Colonic mucosa (tissue), 4 donors: ENCODE measurements at places on chromosomes 2 and 18. TPM values are rescaled to one million over a fixed set of nuclear protein-coding genes. Genes with fewer than 3 reads are reported as not detected.

- no peaks in the 10 kb centered on the region for H3K4me1 ChIP-seq
- no peak overlapping the region for H3K27ac ChIP-seq
- H3K27me3 ChIP-seq: no peaks in the 10 kb centered on the region
- no peak for DNase-seq
- no peak overlapping the region for H3K4me3 ChIP-seq
Observed at GRCh38 chr2:21303876-21304275, 180.1 kb downstream of the TDRD15 start.

DNA sequence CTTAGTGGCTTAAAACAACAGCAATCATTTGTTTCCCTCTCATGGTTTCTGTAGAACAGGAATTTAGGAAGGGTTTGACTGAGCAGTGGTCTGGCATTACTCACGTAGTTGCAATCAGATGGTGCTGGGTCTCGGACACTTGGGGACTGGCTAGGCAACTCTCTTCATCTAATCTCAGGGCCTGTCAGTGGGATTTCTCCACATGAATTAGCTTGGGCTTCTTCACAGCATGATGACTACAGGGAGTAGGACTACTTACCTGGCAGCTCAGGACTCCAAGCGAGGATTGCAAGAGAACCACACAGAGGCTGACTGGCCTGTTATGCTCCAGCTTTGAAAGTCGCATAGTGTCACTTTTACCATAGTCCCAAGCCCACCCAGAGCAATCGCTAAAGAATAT lies 125.1 kb downstream of the TTC27 start:
- no peak for DNase-seq
- H3K4me1 ChIP-seq: no peaks in the 10 kb centered on the region
- H3K4me3 ChIP-seq: no peak overlapping the region
- H3K36me3 ChIP-seq: no peaks in the 10 kb centered on the region
- no peak overlapping the region for H3K27ac ChIP-seq

GRCh38 chr2:63189026-63189425 lies 138.4 kb downstream of the OTX1 start:
- DNase-seq: peak; percentile 27
- H3K27me3 ChIP-seq: no peaks in the 10 kb centered on the region
- H3K27ac ChIP-seq: no peak overlapping the region
- H3K36me3 ChIP-seq: no peaks in the 10 kb centered on the region
- H3K4me3 ChIP-seq: no peak overlapping the region
- no peaks in the 10 kb centered on the region for H3K4me1 ChIP-seq

- peaks cover 12% of the 10 kb centered on the region for H3K27me3 ChIP-seq
- no peaks in the 10 kb centered on the region for H3K4me1 ChIP-seq
- no peak overlapping the region for H3K4me3 ChIP-seq
- H3K27ac ChIP-seq: no peak overlapping the region
- no peak for DNase-seq
Observed at GRCh38 chr18:79789091-79789891, 8.4 kb upstream of the KCNG2 start.

DNA sequence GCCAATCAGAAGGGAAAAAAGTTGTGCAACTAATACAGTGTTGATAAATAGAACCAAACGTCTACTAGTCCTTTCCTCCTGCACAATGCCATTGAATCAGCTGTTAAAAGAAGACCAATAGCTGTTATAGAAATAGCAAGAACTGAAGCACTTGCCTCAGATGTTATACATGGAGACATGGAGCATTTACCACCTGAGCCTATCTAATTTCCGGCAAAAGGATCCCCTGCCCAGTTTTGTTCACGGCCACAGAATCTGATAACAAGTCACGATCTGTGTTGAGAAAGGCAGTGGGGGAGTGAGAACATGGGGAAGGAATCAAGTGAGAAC lies 285.4 kb downstream of the ZEB2 start:
- DNase-seq: no peak
- H3K36me3 ChIP-seq: no peaks in the 10 kb centered on the region
- H3K27ac ChIP-seq: no peak overlapping the region
- no peaks in the 10 kb centered on the region for H3K4me1 ChIP-seq
- H3K27me3 ChIP-seq: no peaks in the 10 kb centered on the region

DNA sequence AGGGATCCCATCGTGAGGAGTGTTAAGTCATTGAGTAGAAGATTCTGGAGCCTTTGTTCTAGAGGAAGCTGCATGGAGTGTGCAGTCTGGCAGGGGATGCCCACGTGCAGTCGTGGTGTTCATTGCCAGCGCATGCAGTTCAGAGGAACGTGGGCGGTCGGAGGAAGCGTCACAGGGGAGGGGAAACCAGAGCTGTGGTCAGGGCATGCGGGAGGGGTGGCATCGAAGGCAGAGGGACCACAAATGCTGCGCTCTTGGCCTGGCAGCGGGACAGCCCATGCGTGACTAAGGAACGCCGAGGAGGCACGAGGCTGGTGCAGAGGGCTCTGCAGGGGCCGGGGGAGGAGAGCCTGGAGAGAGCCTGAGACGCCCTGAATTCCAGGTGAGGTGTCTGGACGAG lies 141.1 kb downstream of the KLHL29 start:
- H3K4me3 ChIP-seq: no peak overlapping the region
- H3K27me3 ChIP-seq: no peaks in the 10 kb centered on the region
- DNase-seq: no peak
- no peak overlapping the region for H3K27ac ChIP-seq
- H3K36me3 ChIP-seq: no peaks in the 10 kb centered on the region

GRCh38 chr2:85785871-85786270 lies 32.1 kb downstream of the ATOH8 start:
- DNase-seq: no peak
- no peak overlapping the region for H3K27ac ChIP-seq
- no peaks in the 10 kb centered on the region for H3K27me3 ChIP-seq
- no peaks in the 10 kb centered on the region for H3K4me1 ChIP-seq

GRCh38 chr2:188269004-188269403 lies 22.7 kb upstream of the GULP1 start:
- H3K36me3 ChIP-seq: no peaks in the 10 kb centered on the region
- H3K27me3 ChIP-seq: no peaks in the 10 kb centered on the region
- H3K4me3 ChIP-seq: no peak overlapping the region
- H3K27ac ChIP-seq: no peak overlapping the region
- no peak for DNase-seq

- no peak for DNase-seq
- no peaks in the 10 kb centered on the region for H3K4me1 ChIP-seq
- H3K27ac ChIP-seq: no peak overlapping the region
- H3K36me3 ChIP-seq: no peaks in the 10 kb centered on the region
- H3K27me3 ChIP-seq: no peaks in the 10 kb centered on the region
Observed at GRCh38 chr2:129766374-129766993, 213.0 kb upstream of the RAB6C start.

- no peaks in the 10 kb centered on the region for H3K4me1 ChIP-seq
- H3K4me3 ChIP-seq: no peak overlapping the region
- no peak overlapping the region for H3K27ac ChIP-seq
- no peaks in the 10 kb centered on the region for H3K36me3 ChIP-seq
- DNase-seq: no peak
- no peaks in the 10 kb centered on the region for H3K27me3 ChIP-seq
Observed at GRCh38 chr2:85376291-85377065, 21.9 kb downstream of the ELMOD3 start.

DNA sequence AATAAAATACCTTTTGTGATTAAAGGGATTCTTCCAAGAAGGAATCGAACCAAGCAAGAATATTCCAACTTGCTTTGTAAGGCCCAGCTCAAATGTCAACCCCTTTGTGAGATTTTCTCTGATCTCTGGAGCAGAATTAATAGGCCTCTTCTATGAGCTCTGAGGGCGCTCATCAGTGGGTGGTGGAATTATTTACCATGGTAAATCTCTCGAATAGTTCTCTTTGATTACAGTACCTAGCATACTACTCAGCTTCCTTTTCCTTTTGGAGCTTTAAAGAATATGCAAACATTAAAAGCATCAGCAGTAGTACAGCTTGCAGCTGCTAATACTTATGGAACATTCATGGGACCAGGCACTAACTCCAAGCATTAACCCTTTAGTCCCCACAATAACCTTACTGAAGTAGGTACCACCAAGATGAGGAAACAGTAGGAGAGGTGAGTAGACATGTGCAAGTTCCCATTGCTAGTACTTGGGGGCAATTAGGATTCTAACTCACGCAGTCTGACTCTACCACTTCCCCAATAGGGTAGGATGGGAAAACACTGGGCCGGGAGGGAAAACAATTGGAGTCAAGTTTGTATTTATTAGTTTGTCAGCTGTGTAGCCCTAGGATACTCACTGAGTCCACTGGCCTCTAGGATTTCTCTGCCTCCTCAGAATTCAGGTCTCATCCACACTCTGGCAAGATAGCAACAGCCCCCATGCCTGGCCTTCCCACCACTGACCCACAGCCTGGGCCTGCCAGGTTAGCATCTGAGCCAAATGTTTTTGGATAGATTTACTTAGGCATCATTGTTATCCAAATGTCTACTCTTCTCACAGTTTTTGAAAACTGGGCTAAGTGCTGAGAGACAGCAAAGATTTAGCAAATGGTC lies 21.7 kb downstream of the ADD2 start:
- no peak for DNase-seq
- H3K36me3 ChIP-seq: no peaks in the 10 kb centered on the region
- no peak overlapping the region for H3K27ac ChIP-seq
- no peaks in the 10 kb centered on the region for H3K4me1 ChIP-seq
- H3K4me3 ChIP-seq: no peak overlapping the region

- H3K27me3 ChIP-seq: no peaks in the 10 kb centered on the region
- H3K36me3 ChIP-seq: no peaks in the 10 kb centered on the region
- no peaks in the 10 kb centered on the region for H3K4me1 ChIP-seq
- DNase-seq: no peak
- H3K27ac ChIP-seq: no peak overlapping the region
Observed at GRCh38 chr2:20333738-20334137, 16.9 kb downstream of the PUM2 start.

- no peak overlapping the region for H3K4me3 ChIP-seq
- H3K27me3 ChIP-seq: no peaks in the 10 kb centered on the region
- H3K27ac ChIP-seq: no peak overlapping the region
- no peaks in the 10 kb centered on the region for H3K36me3 ChIP-seq
- DNase-seq: no peak
Observed at GRCh38 chr2:232447091-232447620, 8.8 kb upstream of the ALPI start.

DNA sequence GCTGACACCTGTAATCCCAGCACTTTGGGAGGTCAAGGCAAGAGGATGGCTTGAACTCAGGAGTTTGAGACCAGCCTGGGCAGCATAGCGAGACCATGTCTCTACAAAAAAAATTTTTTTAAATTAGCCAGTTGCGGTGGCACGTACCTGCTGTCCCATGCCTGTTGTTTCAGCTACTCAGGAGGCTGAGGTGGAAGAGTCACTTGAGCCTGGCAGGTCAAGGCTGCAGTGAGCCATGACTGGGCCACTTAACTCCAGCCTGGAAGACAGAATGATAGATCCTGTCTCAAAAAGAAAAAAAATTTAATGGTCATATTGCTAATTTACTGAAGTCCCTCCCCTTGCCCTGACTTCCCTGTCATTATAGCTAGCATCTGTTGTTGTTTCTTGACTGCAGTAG lies 112.6 kb downstream of the ARHGAP28 start:
- no peaks in the 10 kb centered on the region for H3K36me3 ChIP-seq
- H3K4me1 ChIP-seq: no peaks in the 10 kb centered on the region
- no peak for DNase-seq
- H3K27me3 ChIP-seq: no peaks in the 10 kb centered on the region
- H3K4me3 ChIP-seq: no peak overlapping the region

DNA sequence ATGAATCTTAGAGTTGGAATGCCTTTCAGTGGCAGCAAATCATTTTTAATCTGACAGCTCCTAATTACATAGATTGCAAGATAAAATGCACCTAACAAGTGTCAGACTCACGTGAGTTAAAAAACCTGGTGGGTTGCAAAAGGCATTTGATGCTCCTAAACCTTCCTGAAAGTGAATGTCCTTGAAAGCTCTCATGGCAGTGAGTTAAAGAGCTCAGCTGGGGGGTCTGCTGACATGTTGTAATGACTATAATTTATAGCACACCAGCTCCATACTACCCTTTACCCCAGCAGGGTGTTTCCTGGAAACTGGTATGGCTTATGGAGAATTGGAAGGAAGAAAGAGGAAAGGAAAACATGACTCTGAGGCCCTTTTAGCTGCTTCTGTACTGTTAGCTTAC lies 91.9 kb upstream of the CAVIN2 start:
- H3K4me3 ChIP-seq: no peak overlapping the region
- no peaks in the 10 kb centered on the region for H3K27me3 ChIP-seq
- no peak overlapping the region for H3K27ac ChIP-seq
- H3K36me3 ChIP-seq: no peaks in the 10 kb centered on the region
- no peaks in the 10 kb centered on the region for H3K4me1 ChIP-seq
- no peak for DNase-seq

GRCh38 chr2:70240599-70240998 lies 7.8 kb downstream of the TIA1 start:
- DNase-seq: no peak
- no peak overlapping the region for H3K4me3 ChIP-seq
- no peaks in the 10 kb centered on the region for H3K27me3 ChIP-seq
- H3K36me3 ChIP-seq: no peaks in the 10 kb centered on the region
- no peaks in the 10 kb centered on the region for H3K4me1 ChIP-seq

GRCh38 chr18:60292186-60292585 lies 80.4 kb downstream of the MC4R start:
- no peak overlapping the region for H3K4me3 ChIP-seq
- no peaks in the 10 kb centered on the region for H3K4me1 ChIP-seq
- no peak for DNase-seq

GRCh38 chr2:231245249-231246094 lies 47.0 kb downstream of the ARMC9 start:
- peak; percentile 50 for DNase-seq
- H3K36me3 ChIP-seq: no peaks in the 10 kb centered on the region
- peaks cover 8% of the 10 kb centered on the region for H3K4me1 ChIP-seq

DNA sequence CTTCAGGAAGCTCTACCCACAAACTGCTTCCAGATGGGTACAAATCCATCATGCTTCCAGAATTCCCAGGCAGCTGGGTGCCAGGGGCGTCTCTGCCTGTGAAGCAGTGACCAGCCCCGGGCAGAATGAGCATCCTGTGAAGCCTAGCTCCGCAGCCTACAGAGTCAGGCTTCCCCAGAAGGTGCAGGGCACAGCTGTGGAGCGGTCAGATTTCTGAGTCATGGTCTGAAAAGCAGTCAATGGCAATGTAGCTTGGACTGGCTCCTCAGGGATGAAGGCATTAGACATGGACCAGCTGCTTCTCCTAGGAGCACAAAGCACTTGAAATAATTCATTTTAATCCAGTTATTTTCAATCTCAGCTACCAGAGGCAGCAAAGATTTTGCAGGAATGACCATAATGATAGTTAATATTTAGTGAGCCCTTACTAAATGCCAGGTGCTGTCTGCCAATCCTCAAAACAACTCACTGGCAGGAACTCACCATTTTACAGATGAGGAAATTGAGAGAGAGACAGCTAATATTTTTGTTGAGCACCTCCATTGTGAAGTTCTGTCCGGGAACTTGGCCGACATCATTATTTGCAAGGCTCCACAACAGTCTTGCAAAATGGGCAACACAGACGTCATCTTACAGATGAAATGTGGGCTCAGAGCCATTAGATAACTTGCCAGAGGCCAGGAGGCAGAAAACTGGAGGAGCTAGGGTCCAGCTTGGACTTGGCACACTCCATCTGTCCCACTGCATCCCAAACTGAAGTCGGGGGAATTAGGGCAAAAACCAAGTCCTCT lies 31.7 kb downstream of the ACMSD start:
- no peak overlapping the region for H3K27ac ChIP-seq
- DNase-seq: no peak

FBXO36 gene
- total RNA-seq: 0.77 TPM

NEU2 gene
- not detected for total RNA-seq

PDCL3 gene
- total RNA-seq: 20.7 TPM

KCTD1 gene
- total RNA-seq: 13.3 TPM

NEB gene
- 1.0 TPM for total RNA-seq

PARD3B gene
- total RNA-seq: 20.0 TPM

LBX2 gene
- total RNA-seq: 0.99 TPM

GAREM2 gene
- total RNA-seq: 2.4 TPM

CLHC1 gene
- 8.1 TPM for total RNA-seq

CRYGD gene
- total RNA-seq: not detected

TRMT61B gene
- 12.4 TPM for total RNA-seq

SPHKAP gene
- 0.08 TPM for total RNA-seq
